ENCODE measurements at places on chromosomes 16 and 17.

GRCh38 chr17:12830777-12831247, 41.5 kb downstream of the ARHGAP44 start:
- DNase-seq, result no peak

GRCh38 chr17:63537001-63537400, 13.3 kb upstream of the DCAF7 start:
- no peak for DNase-seq

DNA sequence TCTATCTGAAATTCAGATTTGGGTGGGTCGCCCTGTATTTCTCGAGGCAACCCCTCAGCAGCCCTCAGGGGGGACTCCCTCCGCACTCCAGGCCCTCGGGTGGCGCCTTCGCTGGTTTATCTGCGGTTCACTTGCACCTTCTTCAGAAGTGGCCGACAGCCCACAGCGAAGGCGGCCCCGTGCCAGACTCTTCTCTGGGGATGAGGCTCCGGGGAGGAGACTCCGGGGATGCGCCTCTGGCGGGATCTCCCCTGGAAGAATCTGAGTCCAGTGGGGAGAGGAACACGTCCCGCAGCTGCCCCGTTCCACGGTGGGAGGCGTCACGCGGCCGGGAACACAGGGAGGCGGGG, 63.9 kb upstream of the DNAJA2 start:
- peak; percentile 7 for DNase-seq

DNA sequence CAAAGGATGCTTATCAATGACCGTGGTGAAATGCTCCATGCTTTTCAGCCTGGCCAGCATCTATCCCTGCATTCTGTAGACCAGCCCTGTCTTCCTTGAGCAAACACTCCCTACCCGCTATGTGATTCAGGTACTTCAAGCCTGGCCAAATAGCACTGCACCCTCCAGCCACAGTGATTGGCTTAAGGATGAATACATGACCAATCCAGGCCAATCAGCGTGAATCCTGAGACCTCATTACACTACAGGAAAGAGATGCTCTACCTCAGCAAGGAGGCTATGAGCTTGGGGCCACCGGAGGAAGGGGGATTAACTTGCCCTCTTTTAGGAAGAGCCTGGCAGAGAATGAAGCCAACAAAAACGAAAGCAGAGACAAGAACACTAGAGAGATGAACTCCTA, 162.5 kb downstream of the ZNF423 start:
- no peak for DNase-seq

DNA sequence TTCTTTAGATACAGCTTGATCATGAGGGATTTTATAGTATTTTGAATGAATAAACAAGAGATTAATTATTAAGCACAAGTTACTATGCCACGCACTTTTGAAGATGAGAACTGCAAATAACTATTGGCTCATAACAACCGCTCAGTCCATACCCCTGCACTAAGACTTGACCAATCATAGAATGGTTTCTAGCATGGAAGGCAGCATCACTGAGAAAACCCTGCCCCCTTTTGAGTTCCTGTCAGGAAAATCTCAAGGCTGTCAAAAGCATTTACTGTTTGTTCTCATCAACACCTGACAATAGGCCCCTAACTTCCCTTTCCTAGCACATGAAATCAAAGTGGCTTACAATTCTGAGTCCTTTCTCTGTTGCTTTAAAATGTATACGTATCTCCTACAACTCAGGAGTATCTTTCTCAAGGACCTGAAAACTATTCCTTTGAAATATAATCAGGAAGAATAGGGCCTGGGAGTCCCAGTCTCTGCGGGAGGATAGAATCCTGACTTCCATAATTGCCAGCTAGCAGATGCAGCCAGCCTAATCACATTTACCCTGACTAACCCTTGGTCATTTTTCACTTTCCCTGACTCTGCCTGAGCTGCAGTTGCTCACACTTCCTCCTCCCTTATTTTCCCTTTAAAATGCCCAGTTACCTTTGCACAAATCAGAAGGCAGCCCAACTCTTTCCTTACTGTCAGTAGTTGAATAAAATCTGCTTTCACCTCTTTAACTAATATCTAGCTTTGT, 9.1 kb upstream of the MMD start:
- DNase-seq, result peak; percentile 40

DNA sequence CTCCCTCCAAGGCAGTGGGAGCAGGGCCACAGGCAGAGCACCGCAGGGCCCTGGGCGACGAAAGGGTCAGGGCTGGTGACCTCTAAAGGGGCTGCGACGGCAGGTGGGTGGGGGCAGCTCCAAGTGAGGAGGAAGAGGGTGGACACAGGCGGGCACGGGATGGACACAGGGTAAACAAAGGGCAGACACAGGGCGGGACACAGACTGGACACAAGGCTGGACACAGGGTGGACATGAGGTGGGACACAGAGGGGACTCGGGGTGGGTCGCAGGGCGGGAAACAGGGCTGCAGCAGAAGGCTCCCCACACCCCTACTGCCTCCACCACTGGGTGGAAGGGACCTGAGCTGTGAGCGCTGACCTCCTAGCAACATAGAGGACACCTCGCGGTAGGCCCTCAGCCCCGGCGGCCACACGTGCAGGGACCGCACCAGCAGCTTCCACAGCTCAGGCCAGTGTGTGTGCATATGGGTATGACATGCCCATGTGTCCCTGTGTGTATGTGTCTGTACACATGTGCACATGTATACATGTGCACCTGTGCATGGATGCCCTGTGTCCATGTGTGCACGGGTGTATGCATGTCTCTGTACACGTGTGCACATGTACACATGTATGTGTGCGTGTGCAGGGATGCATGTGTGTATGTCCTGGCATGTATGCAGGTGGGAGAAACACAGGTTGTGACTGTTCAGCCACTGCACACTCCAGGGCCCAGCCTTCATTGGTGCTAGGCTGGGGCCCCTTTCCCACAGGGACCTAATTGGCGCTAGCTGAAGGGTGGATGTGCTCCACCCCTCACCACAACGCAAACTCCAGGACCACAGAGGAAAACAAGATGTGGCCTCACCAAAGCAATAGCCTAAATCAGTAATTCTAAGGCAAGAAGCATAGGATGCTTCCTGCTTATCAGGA, 7.6 kb downstream of the LMF1 start:
- no peak for DNase-seq

DNA sequence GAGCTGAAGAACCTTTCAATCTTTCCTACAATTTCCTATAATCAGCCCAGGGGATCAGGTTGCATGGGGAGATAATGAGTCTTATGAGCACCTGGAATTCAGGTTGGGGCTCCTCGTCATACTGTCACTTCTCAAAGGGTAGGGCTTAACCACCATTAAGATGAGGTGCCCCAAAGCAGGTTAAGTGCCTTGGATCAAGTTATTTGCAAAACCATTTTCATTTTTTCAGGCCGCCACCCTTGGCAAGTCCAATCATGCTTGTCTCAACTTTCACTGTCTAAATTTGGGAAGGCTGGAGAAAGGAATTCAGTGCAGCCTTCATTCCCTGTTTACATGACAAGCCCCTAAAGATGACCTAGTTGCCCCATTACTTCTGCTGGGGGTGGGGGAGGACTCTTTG, 44.9 kb upstream of the TANGO6 start:
- DNase-seq, result no peak

GRCh38 chr16:48997081-48997615, 284.5 kb downstream of the CBLN1 start:
- no peak for DNase-seq

DNA sequence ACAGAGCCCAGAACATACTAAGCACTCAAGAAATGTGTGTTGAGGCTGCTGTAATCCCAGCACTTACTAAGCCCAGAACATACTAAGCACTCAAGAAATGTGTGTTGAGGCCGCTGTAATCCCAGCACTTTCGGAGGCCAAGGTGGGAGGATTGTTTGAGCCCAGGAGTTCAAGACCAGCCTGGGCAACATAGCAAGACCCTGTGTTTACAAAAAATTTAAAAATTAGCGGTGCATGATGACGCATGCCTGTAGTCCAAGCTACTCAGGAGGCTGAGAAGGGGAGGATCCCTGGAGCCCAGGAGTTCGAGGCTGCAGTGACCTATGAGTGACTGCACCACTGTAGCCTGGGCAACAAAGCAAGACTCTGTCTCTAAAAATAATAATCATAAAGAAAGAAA, 6.7 kb upstream of the ZDHHC1 start:
- no peak for DNase-seq

- DNase-seq, result no peak
Observed at GRCh38 chr17:6475411-6475810, 31.2 kb downstream of the PIMREG start.

GRCh38 chr17:17420082-17420481, 56.7 kb upstream of the MED9 start:
- no peak for DNase-seq

GRCh38 chr16:29992344-29992967, 3.0 kb downstream of the HIRIP3 start:
- peak; percentile 38 for DNase-seq

DNA sequence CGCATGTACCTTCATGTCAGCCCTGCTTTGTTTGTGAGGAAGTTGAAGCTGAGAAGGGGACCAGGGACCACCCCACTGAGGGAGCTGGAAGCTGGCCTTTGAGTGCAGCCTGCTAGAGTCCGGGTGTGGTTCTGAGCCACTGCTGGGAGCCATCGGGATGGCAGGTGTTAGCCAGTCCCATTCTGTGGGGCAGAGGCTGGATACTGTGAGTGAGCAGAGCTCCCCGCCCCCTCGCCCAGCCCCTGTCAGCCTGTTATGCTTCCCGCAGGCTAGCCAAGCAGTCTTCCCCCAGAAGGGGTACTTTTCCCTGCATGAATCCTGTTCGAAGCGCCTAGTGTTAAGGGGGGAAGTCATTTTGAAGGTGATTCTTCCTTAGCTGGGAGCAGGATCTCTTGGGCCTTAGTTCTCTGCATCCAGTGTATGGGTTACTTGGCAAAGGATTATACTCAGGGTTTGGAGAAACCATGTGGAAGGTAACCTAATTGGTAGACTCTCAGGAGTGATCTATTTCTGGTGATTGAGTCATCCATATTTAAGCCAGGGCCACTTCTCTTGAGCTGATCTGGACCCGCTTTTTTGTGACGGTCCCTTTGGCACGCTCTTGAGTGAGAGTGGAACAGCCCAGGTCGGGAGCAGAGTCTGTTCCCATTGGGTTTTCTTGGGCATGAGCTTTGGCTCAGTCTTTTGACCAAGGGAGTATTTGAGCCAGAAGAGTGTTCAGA, 23.8 kb downstream of the AKAP1 start:
- no peak for DNase-seq

- peak; percentile 94 for DNase-seq
Observed at GRCh38 chr17:47265983-47266541, 12.4 kb downstream of the ITGB3 start.

DNA sequence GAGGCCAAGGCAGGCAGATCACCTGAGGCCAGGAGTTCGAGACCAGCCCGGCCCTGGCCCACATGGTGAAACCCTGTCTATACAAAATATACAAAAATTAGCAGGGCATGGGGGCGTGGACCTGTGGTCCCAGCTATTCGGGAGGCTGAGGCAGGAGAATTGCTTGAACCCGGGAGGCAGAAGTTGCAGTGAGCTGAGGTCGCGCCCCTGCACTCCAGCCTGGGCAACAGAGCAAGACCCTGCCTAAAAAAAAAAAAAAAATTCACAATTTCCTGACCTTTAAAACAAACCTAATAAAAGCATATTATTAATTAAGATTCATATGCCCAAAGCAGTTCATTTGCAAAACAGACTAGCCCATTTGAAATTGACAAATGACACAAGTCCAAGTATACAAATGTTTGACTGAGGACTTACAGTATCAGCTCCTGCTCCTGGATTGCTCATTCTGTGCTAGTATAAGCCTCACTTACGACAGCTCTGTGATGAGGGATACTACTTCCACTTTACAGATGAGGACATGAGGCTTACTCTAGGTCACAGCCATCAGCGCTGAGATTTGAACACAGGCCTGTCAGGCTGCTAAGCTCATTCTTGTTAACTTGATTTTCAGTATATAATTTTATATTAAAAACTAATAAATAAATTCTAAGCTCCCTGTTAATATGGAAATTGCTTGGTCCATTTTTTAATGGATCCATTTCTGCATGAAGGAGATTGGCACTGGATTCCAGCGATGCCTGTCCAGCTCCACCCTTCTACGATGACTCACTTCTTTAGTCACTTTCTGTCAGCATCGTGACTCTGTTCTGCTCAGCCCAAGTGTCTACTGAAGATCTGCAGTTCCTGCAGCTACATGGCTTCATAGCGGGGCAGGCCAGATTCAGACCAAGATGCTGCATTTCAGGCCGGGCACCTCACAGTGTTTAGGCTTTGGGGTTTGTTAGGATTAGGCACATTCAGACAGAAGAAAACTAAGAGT, 88.2 kb downstream of the WDR59 start:
- peak; percentile 82 for DNase-seq

- no peak for DNase-seq
Observed at GRCh38 chr17:69516911-69517310, 102.4 kb downstream of the MAP2K6 start.

GRCh38 chr17:69117855-69118784, 23.6 kb downstream of the ABCA6 start:
- DNase-seq, result no peak

DNA sequence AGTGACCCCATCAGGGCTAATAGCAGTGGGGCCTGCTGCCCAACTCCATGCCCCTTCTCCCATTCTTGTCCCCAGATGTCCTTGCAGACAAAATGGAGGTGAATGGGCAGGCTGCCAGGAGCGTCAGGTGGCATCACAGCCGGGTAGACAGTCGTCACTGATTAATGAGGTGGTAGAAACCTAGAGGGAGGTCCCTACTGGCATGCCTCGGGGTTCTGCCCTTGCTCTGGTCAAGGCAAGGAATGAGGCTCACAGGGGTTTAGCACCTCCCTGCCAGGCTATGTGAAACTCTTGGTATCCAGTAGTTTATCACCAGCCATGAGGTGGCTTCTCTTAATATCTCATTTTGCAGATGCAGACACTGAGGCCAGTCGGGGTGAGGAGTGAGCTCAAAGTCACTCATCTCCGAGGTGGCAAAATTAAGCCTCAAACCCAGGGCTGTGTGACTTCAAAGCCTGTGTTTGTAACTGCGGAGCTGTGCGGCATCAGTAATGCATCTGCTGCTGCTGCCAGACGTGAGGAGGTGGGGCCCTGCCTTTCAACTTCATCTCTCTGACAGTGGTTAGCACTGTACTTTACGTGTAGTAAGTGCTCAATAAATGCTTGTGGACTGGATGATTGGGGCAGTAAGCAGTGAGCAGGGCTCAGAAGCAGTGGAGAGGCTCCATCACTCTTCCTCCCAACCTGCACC, 21.3 kb downstream of the RAI1 start:
- no peak for DNase-seq

- DNase-seq, result no peak
Observed at GRCh38 chr16:9151074-9151473, 59.6 kb downstream of the HAPSTR1 start.

GRCh38 chr17:64355536-64356303, 34.9 kb downstream of the PECAM1 start:
- peak; percentile 96 for DNase-seq

GRCh38 chr17:43393944-43394482, 4.8 kb upstream of the ARL4D start:
- DNase-seq, result peak; percentile 89

- peak; percentile 42 for DNase-seq
Observed at GRCh38 chr17:76740329-76741118, 2.6 kb downstream of the MFSD11 start.

- peak; percentile 64 for DNase-seq
Observed at GRCh38 chr17:62075308-62075815, 10.3 kb upstream of the MED13 start.

DNA sequence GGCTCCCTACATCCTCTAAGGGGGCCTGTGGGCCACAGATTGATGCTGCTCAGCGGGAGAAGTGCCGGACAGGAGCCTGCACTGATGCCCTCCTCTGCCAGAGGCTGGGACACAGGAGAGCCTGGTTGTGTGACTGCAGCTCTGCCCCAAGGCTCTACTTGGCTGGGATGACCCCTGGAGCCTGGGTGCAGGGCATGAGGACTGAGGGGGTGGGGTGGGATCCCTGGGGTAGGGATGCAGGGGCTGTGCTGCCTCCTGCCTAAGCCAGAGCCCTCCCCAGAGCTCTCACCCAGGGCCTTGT, 577 bp downstream of the EVPLL start:
- DNase-seq, result no peak

All from fibroblast of mammary gland (primary cell).